ENCODE measurements at places on chromosomes 2 and 18.
A peak's percentile ranks its signal among the peaks of the same experiment; 100 is the strongest.

GRCh38 chr18:1998121-1998520 lies 573.2 kb downstream of the METTL4 start:
- DNase-seq, result no peak

DNA sequence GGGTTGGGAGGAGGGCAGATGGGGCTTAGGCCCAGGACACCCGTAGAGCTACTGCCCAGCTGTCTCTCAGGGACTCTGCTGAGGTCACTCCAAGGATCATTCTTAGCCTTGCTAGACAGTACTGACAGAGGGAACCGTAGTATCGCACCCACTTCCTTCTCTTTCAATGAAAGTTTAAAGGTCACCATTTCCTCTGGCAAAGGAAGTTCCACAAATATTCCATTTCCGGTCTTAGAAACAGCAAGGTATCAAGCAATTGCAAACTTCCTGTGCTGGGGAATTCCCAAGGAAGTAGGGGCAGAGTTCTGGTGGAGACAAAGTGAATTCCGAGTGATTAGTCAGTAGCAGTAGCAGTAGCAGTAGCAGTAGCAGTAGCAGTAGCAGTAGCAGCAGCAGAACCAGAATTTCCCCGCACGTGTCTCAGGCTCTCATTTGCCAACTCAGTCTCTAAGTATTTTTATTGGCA lies 24.7 kb downstream of the IL1B start:
- no peak for DNase-seq

DNA sequence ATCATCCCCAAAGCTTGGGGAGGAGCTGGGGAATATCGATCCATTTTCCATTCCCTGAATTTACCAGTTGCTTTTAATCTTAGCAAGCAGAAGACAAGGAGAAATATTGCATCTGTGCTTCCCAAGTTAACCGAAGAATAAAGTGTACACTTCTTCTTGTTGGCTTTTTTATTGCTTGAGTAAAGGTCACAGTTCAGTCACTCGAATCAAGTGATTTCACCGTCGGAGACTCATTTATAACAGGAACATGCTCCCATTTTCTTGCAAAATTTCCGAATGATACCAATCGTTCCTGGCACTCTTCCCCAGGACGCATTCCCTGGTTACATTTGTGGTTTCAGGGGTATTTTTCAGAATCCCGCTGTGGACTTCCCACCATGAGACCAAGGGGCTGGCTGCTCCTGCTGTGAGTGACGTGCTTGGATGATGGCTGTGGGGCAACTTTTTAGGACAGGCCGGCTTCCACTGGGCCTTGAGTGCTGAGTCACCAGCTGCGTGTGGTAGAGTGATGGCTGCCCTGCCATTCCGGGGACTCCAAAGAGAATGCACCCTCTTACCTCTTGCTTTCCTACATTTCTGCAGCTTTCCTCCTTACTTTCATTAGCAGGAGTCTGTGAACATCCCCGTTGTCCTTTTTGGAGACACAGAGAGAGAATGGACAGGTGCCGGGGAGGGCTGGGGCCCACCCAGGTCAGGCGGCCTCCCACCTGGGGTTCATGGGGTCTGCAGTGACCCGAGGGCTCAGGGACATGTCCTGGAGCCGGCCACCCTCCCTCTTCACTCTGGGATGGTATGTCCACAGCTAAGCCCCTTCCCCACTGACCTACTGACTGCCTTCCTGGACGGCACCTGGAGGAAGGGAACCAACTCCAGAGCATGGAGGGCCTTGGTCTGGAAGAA lies 60.7 kb upstream of the HDAC4 start:
- no peak for DNase-seq

DNA sequence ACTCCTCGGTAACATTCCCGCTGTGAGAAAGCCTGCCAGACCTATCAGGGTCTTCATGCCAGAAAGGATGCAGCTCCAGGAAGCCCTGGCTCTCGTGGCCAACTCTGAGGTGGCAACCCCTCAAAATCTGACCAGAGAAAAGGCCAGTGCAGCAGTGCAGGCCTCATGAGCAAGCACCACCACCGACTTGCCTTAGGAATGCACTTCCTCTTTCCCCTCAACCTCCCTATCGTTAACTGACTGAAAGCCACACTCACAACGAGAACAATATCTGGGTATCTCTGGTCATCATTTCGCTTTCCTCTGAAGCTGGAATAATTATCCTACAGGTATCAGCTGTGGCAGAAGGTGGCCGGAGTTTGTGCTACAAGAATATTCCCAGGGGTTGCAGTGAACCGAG lies 101.4 kb upstream of the POU3F3 start:
- DNase-seq, result no peak

DNA sequence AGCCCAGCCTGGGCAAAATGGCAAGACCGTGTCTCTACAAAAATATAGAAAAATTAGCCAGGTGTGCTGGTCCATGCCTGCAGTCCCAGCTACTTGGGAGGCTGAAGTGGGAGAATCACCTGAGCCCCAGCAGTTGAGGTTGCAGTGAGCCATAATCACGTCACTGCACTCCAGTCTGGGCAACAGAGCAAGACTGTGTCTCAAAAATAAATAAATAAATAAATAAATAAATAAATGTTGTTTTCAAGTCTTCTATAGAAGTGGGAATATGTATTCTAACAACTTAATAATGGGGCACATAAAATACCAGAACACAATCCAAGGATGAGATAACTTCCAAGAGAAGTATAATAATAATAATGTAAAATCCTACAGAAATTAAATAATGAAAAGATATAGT lies 23.9 kb downstream of the ATAD2B start:
- no peak for DNase-seq

- peak; percentile 95 for DNase-seq
These were observed at the start of gene SIX2 for GRCh38 chr2:45009303-45009927. TSS of gene SIX2 (minus strand) at chr2:45009452. CDS start at chr2:45009110, 342 bp downstream.

DNA sequence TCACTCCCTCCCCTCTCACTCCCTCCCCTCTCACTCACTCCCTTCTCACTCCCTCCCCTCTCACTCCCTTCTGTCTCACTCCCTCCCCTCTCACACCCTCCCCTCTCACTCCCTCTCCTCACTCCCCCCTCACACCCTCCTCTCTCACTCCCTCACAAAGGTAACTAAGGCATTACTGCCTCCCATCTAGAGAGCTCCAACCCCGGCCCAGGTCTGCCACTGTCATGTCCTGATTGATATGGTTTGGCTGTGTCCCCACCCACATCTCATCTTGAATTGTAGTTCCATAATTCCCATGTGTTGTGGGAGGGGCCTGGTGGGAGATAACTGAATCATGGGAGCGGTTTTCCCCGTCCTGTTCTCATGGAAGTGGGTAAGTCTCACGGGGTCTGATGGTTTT lies 359.9 kb upstream of the MYT1L start:
- no peak for DNase-seq

DNA sequence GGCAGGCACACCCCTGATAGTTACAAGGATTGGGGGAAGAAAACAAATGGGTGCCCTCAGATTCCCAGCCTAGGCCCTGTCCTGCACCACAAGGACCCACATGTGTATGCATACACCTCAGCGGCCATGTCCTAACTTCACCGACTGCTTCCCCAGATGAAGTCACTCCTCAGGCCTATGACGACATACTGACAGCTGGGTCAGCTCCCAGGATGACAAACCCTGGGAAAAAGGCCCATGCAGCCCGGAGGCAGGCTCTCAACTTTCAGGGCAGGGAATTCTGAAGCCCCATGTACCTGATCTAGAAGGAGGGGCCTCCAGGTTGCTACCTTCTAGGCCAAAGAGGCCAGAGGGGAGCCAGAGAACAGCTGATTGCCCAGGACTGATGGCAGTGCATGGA lies 11.0 kb upstream of the PLEKHM3 start:
- DNase-seq, result no peak

- DNase-seq, result peak; percentile 47
These were observed 70.0 kb downstream of the ACKR3 start for GRCh38 chr2:236639461-236640235.

- DNase-seq, result no peak
These were observed 198.1 kb downstream of the ZNF407 start for GRCh38 chr18:74795751-74796150.

DNA sequence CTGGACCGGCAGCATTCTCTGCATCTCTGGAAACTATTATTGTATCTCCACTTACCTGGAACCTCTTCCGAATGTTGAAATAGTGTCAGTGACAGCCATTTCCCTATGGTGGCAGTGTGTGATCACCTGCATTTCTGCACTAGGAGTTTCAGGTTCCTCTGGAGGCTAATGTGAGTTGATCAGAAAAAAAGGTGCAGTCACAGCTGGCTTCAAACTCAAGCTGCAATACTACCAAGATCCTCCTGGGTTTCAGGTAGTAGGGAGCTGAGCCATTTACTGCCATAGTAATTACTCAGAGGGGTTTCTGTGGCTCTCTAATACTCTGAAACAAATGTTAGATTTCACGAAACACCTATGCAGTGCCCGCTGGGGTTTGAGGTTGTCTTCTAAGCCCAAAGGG lies 183.5 kb upstream of the OSR1 start:
- DNase-seq, result no peak

DNA sequence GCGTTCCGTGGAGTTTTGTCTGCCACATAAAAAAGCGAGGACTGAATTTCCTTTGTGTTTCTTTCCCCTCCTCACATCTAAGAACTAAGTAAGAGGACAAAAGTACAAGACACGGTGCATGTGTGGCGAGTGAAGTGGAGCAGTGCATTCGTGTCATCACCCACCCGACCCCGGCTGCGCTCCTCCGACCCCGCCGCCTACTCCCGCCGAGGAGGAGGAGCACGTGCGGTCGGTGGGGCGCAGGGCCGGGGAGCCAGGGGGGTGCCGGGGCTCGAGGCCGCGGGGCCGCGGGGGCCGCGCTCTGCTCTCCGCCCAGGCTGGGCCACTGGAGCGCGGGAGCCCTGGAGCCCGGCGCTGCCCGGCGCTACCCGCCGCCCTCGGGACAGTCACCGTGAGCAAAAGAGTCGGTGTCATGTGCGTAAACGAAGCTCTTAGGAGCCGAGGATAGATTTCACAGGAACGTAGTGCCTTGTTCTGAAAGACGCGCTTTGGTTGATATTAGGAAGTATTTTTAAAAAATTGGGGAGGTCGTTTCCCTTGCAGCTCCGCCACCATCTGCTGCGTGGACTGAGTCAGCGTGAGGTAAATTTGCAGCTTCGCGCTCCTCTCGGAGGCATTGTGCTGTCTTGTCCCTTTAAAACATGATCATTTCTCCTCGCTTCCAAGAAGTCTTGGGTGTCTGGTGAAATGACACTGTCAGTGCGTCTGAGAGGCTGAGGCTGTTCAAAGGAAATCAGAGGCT lies 11.0 kb downstream of the TBR1 start:
- no peak for DNase-seq

DNA sequence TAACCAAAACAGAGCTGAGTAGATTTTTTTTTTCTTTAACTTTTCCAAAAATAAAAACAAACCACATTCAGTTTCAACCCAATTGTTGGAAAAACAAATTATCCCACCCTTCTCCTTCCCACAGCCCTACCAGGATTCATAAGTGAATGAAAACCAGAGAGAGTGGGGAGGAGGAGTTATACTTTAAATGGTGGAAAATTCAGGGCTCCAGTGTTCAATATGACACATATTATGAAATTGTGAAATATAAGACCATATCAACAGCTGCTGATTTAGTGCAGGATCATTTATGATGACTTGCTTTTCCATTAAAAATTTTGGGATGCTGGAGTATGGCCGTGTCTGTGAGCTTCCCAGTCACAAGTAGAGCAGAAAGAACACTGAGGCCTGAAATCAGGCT lies 26.7 kb downstream of the COLEC12 start:
- no peak for DNase-seq

DNA sequence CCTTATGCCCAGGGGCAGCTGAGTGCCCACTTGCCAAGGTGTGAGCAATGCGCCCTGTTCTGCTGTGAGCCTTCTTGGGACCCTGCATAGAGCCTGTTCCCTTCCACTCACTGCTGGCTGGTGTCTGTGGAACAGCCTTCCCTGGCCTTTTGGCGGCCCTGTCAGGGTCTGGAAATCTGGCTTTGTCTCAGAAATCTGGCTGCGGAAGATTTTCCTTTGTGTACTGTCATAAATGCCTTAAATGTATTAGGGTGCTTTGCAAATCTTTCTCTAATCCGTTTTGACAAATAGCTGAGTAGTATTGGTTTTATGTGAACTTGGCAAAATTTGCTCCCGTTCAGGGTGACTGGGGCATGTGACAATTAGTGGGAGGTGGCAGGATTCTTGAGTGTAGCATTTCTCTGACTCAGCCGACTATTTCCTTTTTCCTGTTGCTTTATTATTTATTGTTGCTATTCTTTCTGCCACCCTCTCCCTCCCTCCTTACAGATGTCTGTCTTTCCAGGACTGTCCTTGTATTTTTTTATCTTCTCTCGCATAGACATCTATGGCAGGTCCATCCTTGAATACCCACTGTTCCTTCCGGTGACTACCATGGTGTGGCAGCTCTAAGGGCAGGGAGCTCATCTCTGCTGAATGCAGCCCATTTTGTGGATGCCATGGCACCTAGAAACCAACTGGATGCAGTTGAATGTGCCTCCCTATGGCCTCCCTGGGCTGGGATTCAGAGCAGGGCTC lies 41.8 kb downstream of the LDLRAD4 start:
- no peak for DNase-seq

- no peak for DNase-seq
These were observed 3.0 kb downstream of the CNNM4 start for GRCh38 chr2:96763511-96764252.

- DNase-seq, result no peak
These were observed 23.6 kb downstream of the ZBTB7C start for GRCh38 chr18:48385596-48385995.

- DNase-seq, result no peak
These were observed 23.9 kb downstream of the ME2 start for GRCh38 chr18:50902797-50903196.

GRCh38 chr2:12091201-12091806 lies 344.9 kb downstream of the LPIN1 start:
- no peak for DNase-seq

- DNase-seq, result no peak
These were observed 9.7 kb downstream of the UXS1 start for GRCh38 chr2:106184394-106184793.

DNA sequence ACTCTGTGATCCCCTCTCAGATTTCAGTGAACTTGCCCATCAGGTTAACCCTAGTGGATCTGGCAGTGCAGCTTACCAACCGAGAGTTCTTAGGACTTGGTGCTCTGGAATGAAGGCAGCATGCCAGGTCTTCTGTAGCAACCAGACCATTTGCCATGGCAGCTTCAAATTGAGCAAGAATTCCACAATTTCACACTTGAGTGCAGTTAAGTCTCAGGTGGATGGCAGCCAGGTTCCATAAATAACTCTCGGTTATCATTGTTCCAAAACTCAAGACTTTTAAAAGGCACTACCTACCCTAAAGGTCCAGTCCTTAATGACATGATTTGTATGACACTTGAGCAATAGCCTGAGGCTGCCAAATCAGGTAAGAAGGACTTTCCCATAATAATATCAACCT lies 48.1 kb downstream of the GALNT3 start:
- DNase-seq, result peak; percentile 78
